CD4-positive, alpha-beta T cell treated with Interleukin-17A for 4 hours (primary cell): ENCODE measurements at places on chromosomes 2 and 18.

- no peak for DNase-seq
Measured at GRCh38 chr2:10534514-10535250, 86.6 kb upstream of the ODC1 start.

- no peak for DNase-seq
Measured at GRCh38 chr2:238155051-238155760, 3.6 kb upstream of the ERFE start.

DNA sequence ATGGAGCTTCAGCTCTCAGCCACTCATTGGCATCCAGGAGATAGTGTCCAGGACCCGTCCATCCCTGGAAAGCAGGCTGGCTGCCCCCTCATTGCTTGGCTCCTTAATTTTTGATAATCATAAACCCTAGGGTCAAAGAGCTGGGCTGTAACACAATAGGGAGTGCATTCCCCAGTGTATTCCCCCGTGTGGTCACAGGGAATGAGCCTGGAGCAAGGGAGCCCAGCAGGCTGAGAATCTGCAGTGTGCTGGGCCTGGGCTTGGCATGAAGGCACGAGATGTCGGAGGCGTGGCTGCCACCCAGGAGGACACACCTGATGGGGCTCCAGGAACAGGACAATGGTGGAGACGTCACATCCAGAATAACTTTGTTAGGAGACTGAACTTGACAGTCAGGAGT, 18.7 kb downstream of the TPRKB start:
- DNase-seq = no peak

GRCh38 chr2:18645315-18645714, 55.9 kb upstream of the NT5C1B start:
- no peak for DNase-seq
